Occipital lobe (tissue), 3 donors: ENCODE measurements at places on chromosomes 2 and 18. TPM values are rescaled to one million over a fixed set of nuclear protein-coding genes. Genes with fewer than 3 reads are reported as not detected.

GPBAR1 gene
- not detected for total RNA-seq

REG3G gene
- not detected for total RNA-seq

ALPI gene
- not detected for total RNA-seq

INO80B gene
- total RNA-seq: 15.3 TPM

STPG4 gene
- 0.78 TPM for total RNA-seq

HS1BP3 gene
- 10.3 TPM for total RNA-seq

SERPINB11 gene
- not detected for total RNA-seq

NT5DC4 gene
- not detected for total RNA-seq
